ENCODE measurements at places on chromosomes 16 and 17. TPM values are rescaled to one million over a fixed set of nuclear protein-coding genes. Genes with fewer than 3 reads are reported as not detected.
A peak's percentile ranks its signal among the peaks of the same experiment; 100 is the strongest.

Gene GCGR
- total RNA-seq = not detected

Gene SMPD3
- not detected for total RNA-seq

Gene CLEC18A
- 0.03 TPM for total RNA-seq

Gene ARHGAP27
- total RNA-seq = 0.07 TPM

Gene TNFRSF17
- total RNA-seq = not detected

Gene CES1
- total RNA-seq = 0.56 TPM

Gene LSM12
- total RNA-seq = 107 TPM

Gene SGF29
- 4.6 TPM for total RNA-seq

Gene GFAP
- total RNA-seq = not detected

Gene EARS2
- 45.3 TPM for total RNA-seq

Gene NKD1
- 0.07 TPM for total RNA-seq

Gene TPSD1
- total RNA-seq = not detected

Gene NLRC3
- total RNA-seq = not detected

Gene PRR35
- total RNA-seq = not detected

Gene JPH3
- 1.7 TPM for total RNA-seq

Gene CCL11
- not detected for total RNA-seq

Gene C16orf96
- not detected for total RNA-seq

Gene ZG16B
- 2.7 TPM for total RNA-seq

GRCh38 chr16:57373117-57373947 lies 1.0 kb downstream of the CX3CL1 start:
- no peak for DNase-seq

DNA sequence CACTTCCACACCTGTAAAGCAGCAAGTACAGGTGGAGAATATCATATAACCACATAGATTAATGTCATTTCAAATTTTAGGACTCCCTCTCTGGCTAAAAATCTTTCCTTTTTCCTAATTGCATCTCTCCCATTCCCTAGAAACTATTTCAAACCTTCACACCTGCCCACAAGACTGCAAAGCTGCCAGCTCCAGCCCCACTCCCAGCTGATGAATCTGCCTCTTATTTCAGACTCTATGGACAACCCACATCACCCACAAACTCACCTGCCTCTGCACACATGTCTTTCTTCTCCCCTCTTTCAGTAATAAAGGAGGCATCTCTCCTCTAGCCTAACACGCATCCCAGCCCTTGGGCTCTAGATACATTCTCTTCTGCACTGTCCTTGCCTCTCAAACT lies 315.1 kb downstream of the GRIN2A start:
- no peak for DNase-seq

DNA sequence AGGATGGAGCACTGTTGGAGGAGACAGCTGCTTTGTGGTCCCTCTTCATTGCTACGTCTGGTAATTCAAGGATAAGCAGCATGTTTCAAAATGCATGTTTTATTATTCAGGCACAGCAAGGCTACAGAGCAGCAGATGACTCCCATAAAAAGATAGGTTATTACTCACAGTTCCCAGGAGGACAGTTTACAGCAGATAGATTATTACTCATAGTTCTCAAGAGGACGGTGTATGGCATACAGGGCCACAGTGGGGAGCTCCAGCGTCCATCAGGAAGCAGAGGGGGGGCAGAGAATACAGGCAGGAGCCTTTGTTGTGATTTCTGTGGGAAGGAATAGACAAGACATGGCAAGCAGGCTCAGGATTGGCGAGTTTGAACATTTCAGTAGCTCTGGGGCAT lies 72.9 kb downstream of the DNAH9 start:
- peak; percentile 15 for DNase-seq

DNA sequence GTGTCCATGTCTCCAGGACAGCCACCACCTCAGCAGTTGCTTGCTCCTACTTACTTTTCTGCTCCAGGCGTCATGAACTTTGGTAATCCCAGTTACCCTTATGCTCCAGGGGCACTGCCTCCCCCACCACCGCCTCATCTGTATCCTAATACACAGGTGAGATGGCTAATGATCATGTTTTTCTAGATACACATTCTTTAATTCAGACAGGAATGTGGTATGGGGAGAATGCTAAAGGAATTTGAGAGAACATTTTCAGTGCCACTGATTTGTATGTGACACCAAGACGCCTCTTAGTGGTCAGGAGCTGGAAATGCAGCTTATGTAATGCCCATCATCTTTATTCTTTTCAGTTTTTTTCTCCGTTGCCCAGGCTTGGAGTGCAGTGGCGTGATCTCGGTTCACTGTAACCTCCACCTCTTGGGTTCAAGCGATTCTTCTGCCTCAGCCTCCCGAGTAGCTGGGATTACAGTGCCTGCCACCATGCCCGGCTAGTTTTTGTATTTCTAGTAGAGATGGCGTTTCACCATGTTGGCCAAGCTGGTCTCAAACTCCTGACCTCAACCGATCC lies 8.9 kb upstream of the RAPGEFL1 start:
- DNase-seq = no peak

DNA sequence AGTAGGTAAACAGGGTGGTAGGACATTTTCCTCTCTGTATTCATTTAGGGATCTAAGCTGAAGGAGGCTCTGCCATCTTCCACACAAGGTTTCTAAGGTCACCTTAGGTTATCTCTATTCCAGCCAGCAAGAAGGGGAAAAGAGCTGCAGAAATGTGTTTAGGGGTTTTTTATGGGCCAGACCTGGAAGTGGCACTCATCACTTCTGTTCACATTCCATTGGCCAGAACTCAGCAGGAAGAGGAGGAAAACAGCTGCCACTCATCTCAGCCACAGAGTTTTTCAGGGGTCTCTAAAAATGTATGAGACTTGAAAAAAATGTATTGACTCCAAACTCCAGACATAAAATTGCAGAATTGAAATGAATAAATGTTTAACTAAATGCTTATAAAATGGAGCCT lies 65.8 kb downstream of the FTO start:
- no peak for DNase-seq

DNA sequence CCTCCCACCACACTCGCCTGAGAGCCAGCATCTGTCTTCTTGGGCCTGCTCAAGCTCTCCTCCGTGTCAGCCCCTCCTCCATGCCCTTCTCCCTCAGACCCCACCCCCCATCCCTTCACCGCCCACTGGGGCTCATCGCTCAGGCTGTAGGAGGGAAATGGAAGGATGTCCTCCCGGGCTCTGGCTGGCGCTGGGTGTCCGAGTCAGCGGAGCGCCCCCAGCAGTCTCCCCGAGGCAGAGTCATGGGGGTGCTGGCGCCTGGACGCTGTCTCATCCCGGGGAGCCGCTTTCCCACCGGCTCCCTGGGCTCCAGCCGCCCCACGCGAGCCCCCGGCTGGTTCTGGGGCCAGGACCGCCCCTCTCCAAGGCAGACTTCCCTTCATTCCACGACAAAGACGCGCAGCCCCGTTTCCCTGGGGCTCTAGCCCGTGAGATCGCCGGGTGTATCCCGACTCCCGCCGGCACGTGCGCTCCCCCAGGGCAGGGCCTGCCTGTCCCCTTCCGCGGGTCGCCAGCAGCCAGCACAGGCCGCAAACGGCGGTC lies 428 bp upstream of the ANTKMT start:
- DNase-seq = peak; percentile 72

GRCh38 chr16:49876716-49877129 lies 20.8 kb upstream of the ZNF423 start:
- DNase-seq = peak; percentile 37

- DNase-seq = no peak
Observed at GRCh38 chr17:15978606-15979005, 20.9 kb downstream of the ZSWIM7 start.

DNA sequence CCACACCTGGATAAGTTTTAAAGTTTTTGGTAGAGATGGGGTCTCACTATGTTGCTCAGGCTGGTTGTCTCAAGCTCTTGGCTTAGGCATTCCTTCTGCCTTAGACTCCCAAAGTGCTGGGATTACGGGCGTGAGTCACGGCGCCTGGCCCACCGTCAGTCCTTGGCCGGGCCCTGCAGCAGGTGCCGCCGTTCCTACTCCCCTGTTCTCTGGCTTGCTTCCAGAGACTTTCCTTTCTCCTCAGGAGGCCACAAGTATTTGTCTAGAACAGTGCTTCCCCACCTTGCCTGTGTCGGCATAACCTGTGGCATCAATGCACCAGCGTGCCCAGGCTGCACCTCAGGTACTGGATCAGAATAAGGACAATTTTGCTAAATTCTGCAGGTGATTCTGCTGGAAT lies 3.0 kb upstream of the MGAT5B start:
- no peak for DNase-seq

- DNase-seq = no peak
Observed at GRCh38 chr17:62807812-62808575, at the start of gene MARCHF10. Gene MARCHF10, minus strand, starts transcription at chr17:62808314. Its CDS starts 6,579 bp downstream, at chr17:62801735.

DNA sequence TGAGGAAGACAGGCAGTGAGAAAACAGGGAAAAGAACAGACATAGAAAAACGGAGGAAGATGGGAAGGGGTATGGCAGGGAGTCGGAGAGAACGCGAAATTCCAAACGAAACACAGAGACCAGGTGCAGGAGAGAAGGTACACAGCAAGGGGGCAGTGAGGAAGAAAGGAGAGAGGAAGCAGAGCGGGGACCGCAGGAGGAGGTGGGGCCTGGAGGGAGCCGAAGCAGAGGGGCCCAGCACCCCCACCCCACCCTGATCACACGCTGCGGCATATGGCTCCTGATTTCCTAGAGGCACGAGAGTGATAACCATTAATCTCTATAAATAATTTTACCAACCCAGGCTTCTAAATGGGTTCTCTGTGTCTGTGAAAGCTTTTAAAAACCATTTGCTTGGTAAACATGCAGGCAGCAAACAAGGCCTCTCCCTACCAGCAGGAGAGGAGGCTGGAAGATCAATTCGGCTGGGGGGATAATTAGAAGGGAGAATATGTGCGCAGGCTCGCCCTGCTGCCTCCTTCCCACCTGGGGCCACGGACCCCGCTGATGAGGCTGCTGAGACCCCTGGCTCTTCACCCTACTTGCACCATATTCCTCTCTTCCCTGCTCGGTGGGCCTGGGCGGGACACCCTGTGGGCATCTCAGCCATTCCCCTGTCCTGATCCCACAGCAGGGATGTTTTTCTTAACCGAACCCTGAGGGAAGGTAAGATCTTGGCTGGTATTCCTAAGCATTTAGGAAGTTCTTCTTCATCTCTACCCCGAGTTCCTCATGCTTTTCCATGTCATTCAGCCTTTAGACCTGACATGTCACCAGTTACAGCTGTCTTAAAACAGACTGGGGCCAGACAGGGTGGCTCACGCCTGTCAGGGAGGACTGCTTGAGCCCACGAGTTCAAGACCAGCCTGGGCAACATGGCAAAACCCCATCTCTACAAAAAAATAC lies 86.7 kb downstream of the TMEM132E start:
- DNase-seq = no peak

DNA sequence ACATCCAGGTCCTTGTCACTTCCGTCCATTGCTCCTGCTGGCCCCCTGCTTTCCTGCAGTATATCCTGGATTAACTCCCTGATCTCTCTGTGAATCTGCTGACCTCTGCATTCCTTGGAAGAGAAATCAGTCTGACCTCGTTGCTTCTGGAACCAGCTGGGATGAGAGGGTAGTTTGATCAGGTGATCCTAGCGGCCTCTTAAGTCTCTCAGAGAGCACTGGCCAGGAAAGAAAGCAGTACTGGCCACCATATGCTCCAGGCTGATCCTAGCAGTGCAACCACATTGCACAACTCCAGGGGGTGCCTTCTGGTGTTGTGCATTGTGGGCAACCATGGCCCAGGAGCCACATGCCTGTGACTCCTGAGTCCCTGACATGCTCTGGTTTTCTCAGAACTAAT lies 79.2 kb downstream of the ARHGAP23 start:
- DNase-seq = no peak

DNA sequence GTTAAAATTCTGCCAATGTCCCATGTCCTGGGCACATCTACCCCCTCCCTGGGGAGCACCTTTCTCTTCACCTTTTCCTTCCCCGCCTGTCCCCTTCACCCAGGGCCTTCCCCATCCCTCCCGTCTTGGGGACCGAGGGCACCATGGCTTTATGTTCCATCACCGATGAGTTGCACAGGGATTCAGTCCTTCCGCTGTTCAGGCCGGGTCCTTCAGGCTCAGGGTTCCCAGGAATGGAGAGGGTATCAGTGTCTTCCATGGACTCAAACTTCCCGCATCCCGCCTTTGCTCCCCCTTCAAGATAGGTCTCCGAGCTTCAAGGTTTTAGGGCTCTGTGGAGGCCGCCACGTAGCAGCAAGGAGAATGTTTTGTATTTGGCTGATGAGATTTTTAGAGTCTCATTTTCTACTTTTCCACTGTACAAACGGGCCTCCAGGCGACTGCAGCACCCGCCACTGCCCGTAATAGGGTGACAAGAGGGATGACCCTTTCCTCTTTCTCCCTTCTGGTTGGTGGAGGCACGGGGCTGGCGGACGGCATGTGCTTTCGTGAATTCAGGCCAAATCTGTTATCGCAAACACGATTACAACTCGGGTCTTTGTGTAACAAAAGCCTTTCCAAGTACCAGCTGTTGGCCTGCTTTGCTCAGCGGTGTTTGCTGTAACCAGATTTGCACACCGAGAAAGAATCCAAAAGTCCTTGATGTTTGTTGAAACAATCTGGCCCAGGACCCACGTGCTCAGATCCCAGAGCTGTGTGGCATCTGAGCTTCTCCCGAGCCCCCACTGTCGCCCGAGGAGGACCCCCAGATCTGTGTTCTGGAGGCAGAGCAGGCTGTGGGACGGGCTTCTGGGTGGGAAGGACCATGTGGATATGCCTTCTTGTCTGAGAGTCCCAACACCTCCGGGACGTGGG lies 236.3 kb downstream of the SEC14L1 start:
- DNase-seq = no peak

GRCh38 chr16:11824362-11824761 lies 27.0 kb downstream of the RSL1D1 start:
- DNase-seq = no peak

DNA sequence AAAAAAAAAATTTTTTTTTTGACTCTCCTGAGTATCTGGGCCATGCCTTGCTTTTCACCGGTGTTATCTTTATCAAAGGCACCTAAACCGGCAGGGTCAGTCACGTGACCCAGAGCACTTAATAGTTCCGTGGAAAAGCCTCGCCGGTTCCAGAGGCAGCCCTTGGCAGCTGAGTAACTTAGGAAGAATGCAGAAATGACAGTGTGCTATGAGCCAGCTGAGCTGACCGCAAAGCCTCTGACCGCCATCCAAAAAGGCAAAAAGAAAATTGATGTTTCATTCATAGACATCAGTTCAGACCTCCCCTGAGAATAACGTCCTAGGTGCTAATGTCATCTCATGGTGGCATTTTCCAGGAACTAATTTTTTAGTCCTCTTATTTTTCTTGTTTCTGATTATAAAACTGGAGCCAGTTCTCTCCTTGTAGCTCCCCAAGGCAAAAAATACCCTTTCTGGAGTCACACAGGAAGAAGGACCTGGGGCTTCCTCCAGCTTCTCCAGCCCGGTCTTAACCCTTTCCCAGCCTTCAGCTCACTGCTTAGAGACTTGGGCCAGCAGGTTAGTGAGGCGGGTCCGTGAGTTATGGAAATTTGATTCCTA lies 122.6 kb downstream of the SOCS1 start:
- peak; percentile 92 for DNase-seq

DNA sequence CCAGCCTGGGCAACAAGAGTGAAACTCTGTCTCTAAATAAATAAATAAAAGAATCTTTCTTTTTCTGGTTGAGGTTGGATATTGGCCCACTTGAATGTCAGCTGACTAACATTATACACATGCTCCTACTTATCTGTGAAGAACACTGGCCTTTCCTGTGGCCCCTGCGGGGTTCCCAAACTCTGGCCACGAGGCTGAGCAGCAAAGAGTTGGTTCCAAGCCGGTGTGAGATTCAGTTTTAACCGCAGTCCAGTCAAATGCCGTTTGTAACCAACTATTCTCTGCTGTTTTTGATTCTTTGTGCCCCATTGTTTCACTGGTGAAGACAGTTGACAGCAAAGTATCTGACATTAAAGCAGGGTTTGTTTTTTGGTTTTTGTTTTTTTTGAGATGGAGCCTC lies 11.2 kb downstream of the ETV4 start:
- no peak for DNase-seq

- no peak for DNase-seq
Observed at GRCh38 chr17:74351552-74352210, 10.0 kb downstream of the BTBD17 start.
